ENCODE measurements at places on chromosomes 11 and 22.

DNA sequence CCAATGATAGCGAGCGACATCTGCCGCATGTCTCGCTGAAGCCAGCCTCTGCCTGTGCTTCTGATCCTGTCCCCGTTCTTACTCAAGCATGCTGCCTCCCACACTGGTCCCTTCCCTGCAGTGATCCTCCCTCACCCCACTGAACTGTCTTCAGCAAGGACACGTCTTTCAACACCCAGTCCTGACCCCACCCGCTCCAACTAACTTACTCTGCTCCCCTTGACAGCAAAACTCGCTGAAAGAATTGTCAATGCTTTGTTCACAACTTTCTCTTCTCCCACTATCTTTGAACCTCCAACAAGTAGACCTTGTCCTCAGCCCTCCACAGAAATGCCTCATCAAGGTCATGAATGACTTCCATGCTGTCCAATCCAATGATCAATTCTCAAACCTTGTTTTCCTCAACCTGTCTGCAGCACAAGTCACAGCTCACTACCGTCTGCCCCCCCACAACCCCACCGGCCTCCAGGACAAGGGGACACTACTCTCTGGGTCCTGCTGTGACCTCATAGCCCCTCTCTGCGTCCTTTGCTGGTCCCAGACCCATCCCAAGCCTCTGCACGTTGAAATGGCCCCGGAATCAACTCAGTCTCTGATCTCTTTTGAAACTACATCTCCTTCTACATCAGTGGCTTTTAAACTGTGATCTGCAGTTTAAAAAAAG lies 108.0 kb downstream of the MICAL3 start:
- DNase-seq, result no peak

DNA sequence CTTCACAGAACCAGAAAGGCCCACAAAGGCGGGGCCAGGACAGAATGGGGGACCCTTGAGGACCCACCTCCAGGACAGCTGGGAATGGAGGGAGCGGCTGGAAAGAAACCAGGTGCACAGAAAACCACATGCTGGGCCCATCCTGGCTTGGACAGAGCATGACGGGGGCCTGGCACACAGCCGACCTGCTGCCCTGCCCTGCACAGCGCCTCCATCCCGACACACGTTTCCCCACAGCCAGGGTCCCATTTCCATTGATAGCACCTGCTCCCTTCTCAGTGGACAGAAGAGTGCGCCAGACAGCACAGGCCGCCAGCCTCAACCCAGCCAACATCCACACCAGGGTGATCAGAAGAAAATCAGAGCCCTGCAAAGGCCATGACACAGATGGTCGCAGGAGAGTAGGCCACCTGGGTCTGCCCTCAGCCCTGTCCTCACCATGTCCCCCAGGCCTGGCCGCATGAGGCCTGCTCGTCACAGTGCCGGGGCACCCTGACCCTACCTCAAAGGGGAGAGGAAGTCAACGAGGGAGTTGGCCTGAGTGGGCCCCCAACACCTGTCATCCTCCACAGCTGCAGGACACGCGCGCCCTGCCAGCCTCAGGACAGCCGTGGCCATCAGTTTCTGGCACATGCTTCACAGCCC lies 28.1 kb downstream of the BRD1 start:
- DNase-seq, result no peak

DNA sequence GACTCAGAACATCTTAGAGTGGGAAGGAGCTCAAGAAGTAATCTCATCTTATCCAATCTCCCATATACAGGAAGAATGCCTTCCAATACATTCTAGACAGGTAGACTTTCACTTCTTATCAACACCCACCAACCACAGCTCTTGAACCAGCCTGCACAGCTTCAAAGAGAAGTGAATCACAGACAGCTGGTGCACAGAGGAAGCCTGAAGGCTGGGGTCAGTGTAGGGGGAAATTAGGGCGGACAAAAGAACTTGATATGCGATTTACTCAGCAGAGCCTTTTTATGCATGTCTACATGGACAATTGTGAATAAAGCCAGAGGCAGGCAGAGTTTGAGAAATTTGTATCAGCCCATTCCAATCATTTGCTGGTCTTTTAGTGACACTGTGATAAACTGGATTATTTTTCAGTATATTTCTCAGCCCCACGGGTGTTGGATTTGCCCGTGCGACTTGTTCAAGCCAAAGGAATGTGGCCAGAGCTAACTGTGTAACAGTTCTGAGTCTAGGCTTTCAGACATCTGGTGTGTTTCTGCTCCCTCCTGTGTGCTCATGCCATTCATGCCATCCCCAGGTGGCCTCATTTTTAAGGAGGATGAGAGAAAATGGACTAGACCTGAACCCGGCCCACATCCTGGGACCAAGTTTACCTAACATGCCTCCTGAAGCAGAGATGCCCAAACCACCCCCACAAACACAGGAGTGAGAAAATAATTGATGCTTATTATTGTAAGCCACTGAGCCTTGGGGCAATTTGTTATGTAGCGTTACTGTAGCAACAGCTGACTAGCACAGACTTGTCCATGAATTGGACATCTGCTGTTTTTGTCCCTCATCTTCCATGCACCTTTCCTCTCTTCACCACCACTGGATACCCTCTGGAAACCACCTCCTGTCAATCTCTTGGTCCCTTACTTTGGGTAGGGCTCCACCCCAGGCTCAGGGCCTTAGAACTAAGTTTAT lies 137.5 kb upstream of the HSD17B12 start:
- DNase-seq, result no peak

DNA sequence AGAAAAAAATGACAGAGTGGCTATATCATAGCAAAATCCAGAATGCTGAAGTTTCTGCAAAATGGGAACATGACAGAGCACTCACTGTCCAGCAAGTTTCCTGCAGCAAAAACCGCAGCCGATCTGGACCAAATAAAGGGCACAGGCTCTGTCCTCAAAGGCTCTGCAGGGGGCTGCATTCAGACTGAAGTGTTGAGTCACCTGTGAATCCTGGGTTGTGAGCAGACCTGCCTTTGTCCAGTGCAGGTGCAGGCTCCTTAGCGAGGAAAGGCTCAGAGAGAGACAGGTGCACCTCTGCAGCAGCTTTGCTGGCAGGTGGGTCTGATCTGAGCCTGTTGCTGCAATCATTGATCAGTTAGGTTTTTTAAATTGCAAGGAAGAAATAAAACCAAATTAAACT lies 29.3 kb upstream of the NFAM1 start:
- no peak for DNase-seq

DNA sequence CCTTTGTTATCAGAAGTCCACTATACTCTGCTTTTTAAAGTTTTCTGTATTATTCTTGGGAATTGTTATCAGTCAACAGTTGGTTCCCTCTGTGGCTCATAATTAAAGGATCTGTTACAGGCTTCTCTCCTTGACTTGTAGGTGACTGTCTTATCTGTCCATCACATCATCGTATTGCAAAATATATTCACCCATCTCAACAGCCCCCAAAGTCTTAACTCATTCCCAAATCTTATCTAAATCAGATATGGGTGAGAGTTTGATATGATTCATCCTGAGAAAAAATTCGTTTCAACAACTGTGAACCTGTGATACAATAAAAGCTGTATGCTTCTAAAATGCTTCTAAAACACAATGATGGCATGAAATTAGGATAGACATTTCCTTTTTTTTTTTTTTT lies 1245.6 kb upstream of the RAG2 start:
- DNase-seq, result no peak

DNA sequence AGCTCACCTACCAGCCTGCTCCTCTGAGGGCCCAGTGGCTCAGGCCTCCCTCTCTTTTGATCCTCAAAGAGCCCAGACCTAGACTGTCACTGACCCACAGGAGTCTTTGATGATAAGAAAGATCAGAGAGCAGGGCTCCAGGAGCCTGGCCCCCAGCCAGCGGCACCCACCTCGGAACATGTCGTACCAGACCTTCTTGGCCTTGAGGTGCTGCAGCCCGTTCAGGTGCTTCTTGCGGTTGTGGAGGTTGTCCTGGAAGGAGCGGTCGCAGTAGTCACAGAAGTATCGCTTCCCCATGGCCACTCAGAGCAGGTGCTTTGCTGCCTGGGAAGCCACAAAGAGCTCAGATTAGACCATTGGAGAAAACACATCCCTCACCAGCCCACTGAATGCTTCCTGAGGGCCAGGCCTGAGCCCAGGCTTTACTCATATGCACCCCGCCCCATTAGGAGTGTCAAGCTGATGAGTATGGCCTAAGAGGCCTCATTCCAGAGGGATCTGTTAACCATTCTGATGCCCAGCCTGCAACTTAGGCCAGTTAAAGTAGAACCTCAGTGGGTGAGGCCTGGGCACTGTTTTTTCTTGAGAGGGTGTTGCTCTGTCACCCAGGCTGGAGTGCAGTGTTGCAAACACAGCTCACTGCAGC lies 18.4 kb downstream of the ZMAT5 start:
- no peak for DNase-seq

DNA sequence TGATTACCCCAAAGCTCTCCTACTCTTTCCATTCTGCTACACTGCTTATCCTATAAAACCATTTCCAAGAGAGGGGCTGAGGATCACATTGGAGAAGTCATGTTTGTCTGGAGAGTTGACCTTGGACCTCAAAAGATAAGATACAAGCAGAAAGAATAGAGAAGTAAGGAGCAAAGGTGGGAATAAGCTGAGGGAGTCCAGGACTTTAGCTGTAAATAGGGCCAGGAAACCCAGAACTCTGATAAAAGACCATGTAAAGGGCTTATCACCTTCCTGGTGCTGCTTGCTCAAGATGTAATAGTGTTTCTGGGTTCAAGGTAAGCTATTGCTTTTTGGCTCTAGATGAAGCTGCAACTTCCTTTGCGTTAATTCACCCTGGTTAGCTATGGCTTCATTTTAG lies 32.8 kb upstream of the CCDC90B start:
- DNase-seq, result no peak

DNA sequence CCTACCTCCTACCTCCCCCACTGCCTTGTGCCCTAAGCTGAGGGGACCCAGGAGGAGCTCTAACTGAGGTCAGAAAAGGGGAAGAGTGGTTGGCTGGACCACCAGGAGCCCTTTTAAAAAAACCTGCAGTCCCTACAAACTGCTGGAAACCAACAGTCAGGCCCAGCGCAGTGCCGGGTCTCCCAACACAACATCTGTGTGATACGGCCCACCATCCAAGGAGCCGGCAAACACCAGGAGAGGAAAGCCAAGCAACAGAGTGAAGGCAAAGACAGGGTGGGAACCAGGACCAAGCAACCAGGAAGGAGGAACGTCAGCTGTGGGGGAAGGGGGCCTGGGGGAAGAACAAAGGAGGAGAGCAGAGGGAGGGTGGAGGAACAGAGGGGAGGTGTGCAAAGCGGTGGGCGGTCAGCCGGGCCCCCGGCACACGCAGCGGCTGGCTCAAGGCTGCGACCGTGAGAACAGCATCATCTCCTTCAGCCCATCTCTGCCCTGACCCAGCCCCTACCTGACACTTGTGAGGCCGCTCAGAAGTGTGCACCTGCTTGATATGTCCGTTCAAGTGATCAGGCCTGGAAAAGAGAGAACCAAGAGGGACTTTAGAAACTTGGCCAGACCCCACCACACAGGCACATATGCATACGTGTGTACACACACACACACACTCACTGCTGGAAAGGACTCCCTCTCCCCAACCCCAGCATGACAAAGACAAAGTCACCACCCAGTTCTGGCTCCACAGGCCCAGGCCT lies 3.6 kb downstream of the PATZ1 start:
- DNase-seq, result no peak

- no peak for DNase-seq
Observed at GRCh38 chr11:117524468-117525183, 197.0 kb downstream of the CEP164 start.

DNA sequence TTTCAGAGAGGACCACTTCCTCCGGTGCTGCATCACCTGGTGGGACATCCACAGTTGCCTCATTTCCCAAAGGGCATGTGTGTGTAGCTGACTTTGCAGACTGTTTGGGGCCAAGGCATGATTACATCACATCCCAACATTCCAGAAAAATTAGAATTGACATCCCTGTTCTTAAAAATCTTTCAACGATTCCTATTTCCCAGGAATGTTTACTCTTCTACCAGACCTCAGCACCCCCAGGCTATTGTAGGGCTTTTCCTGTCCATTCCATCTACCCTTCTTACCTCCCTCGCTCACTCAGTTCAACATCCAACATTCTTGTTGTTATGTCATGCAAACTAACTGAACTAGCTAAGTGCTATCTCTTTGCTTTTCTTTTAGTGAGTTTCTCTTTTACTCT lies 37.3 kb downstream of the PIWIL4 start:
- DNase-seq, result no peak

GRCh38 chr11:71189768-71190315 lies 62.5 kb downstream of the SHANK2 start:
- no peak for DNase-seq

GRCh38 chr11:23021287-23021863 lies 161.1 kb upstream of the CCDC179 start:
- no peak for DNase-seq

GRCh38 chr11:3126901-3127691 lies 38.0 kb downstream of the OSBPL5 start:
- no peak for DNase-seq

GRCh38 chr22:19429950-19430889 lies 1.3 kb downstream of the HIRA start:
- peak; percentile 16 for DNase-seq

GRCh38 chr11:43736502-43737200 lies 56.1 kb downstream of the HSD17B12 start:
- no peak for DNase-seq

DNA sequence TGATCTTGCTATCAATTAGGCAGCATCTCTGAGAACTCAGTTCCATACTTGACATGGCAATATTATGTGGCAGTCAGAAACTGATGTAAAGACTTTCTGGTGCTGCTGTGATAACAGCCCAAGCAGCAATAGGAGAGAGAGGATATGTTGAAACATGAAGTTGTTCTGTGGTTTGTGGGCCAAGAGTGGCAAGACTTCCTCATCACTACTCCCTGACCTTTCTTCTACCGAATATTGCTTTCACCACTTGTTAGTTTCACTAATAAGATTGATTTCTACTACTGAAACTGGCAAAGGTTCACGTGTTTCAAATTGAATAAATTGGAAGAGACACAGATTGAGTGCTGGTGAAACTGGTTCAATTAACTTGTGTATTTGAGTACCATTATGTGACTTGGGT lies 852.6 kb upstream of the RAG2 start:
- DNase-seq, result no peak
